NCI-H187 treated with DMSO at 0.1 percent for 48 hours (cell line): ENCODE measurements at places on chromosomes 16 and 17.

DNA sequence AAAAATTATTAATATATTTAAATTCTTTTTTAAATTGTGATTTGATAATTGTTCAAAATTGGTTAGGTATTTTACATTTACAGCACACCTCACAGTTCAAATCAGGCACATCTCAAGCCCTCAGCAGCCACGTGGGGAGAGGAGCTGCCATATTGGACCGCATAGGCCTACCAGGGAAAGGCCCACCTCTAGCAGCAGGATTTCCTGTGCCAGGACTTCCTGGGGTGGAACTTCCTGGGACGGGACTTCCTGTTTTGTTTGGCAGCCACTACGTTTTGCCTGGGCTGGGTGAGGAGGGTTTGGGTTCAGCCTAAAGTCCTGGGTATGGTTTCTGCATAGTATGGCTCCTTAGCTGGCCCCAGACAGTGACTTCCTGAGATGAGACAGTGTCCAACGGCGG lies 298.5 kb upstream of the FOXF1 start:
- DNase-seq: no peak

DNA sequence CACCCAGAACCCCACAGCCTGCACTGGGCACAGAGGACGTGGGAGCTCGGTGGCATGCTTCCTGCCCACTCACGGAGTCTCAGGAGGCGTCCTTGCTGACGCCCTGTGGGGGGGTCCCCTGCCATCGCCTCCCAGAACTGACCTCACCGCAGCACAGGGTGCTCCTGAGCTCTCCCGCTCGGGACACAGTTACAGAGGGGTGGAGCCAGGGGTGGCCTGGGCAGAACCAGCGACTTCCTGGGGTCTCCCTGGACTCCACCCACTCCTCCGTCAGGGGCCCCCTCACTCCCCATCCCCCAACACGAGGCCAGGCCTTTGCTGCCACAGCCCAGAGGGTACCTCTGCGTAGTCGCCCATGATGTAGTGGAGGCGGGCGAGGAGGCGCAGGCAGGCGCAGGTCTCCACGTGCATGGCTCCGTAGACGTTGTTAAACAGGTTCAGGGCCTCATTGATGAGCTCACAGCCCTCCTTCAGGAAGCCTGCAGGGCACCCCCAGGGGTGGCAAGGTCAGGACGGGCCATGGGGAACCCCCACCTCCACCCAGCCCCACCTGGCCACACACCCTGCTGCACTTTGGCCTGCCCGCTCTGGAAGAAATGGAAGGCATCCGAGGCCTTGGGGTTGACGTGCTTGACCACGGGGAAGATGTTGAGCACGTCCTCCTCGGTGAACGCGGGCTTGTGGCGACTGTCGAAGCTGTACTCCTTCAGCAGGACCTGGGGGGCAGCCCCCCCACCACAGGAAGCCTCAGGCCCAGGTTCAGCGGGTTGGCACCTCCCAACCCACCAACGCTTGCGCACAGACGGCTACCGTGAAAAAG lies 17.8 kb downstream of the CLUH start:
- no peak for DNase-seq

DNA sequence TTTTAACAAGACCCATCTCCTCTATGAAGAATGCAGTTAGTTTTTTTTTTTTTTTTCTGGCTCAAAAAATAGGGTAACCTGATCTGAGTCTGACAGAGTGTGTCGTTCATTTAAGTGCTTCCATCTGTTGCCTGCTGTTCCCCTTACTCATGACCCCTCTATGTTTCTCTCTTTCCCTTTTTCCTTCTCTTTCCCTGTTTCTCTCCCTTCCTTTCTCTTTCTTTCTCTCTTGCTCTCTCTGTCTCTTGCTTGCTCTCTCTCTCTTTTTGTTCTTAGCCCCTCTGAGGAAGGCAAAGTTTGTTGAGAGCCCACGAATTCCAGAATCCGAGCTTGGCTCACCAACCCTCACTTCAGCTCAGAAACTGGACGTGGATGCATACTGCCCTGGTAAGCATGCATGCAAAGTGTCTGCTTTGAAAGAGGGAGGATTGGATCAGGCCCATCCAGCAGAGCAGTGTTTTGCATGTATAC lies 185.0 kb downstream of the TANC2 start:
- no peak for DNase-seq

- no peak for DNase-seq
These were observed 5.7 kb upstream of the PKMYT1 start for GRCh38 chr16:2985893-2986355.

DNA sequence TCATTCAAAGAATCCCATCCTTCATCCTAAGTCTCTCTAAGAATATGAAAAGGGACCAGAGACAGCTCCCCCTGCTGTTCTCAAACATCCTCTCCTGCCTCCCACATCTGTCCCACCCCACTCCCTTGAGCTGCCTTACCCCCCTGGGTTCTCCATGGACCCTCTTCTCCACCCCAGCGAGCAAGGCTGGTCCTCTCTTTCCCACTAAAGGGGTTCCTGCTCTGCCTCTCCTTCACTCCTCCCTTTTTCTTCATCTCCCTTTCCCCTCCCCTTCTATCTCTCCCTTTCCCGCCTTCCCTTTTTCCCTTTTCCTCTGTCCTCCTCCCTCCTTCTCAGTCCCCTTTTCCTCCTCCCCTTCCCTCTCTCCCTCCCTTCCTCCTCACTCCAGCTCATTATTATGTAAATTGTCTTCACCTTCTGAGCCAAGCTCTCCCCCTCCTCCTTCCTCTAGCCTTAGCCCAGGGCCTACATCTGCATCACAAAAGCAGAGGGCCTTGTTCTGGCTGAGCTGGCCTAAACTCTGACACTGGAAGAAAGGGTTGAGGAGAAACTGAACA lies 90.0 kb downstream of the GNAO1 start:
- no peak for DNase-seq

DNA sequence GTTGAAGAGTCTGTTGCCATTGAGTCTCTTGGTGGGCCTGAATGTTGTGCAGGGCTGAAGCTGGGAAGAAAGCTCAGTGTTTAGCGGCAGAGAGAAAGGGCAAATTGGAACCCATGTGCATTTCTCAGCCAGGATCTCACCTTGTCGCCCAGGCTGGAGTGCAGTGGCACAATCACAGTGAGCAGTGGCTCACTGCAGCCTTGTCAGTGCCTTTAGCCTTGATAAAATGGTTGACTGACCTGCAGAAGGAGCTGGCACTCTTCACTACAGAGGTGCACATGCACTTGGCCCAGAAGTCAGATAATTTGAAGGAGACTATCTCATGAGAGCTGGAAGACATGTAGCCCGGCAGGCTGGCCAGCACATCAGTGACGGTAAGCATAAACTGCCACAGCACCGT lies 124.2 kb upstream of the TBX2 start:
- DNase-seq: no peak

GRCh38 chr16:3017794-3018506 lies at the start of gene CLDN6:
Gene CLDN6, minus strand, starts transcription at chr16:3018183. Its CDS starts 2,162 bp downstream, at chr16:3016021.
- no peak for DNase-seq

DNA sequence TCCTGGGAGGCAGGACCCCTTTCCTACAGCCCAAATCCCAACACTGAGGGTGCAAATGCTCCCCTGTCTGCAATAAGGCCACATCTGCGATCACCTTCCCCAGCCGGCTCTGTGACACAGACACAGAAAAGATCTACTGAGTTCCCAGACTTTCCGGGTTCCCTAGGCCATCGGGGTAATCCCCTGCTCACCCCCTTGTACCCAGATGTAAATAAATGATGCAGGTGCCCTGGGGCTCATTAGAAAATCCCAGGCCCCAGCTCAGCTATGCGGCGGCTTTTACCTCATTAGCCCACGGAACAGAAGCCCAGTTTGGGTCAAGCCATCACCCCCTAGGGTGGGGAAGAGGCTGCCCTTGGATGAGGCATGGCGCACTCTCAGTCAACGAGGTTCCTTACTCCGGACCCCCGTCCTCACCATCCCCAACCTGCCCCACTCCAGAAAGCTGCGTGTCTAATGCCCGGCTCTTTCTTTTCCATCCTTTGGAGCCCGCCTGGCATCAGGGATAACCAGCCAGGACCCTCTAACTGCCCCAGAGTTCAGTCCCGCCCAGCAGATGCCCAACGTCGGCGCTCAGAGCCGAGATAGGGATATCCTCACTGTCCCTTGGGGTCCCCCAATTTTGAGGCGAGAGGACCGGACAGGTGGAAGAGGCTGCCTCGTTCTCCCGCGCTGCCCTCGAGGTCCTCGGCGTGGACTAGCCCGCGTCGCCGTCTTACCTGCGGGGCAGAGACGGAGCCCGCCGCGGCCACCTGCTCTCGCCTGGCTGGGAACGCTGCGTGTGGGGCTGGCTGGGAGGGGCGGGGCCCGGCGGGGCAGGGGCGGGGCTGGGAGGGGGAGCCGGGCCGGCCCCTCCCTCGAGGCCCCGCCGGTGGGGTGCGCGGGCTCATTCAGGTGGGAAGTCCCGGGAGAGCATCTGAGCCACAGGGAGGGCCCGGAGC lies at the start of gene ZNF385C:
Gene ZNF385C, minus strand, starts transcription at position 783 of the 941 bp plus-strand sequence. CDS start 35,417 bp downstream, outside the sequence.
- DNase-seq: no peak

- no peak for DNase-seq
These were observed at the start of gene ABHD15 for GRCh38 chr17:29566473-29567303. Gene ABHD15, minus strand, starts transcription at chr17:29567037. Its CDS starts 71 bp downstream, at chr17:29566966.

- DNase-seq: no peak
These were observed 15.2 kb downstream of the CYB5D1 start for GRCh38 chr17:7873051-7873450.
